ENCODE measurements at places on chromosomes 3 and 15.

DNA sequence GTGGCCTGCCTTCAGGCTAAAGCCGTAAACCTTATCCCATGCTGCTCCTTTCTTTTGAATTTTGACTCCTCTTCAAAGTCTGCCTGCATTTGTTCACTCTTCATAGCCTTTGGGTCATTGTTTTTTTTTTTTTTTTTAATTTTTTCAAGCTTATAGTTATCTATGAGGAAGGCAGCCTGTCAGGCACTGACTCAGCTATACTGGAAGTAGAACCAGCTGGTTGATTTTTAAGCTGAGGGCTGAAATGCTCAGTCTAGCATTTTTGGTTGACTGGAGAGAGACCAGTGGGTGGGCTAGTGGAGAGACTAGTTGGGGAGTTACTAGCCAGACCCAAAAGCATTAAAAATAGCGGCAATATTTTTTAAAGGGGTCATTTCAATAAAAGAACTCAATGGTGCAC lies 44.1 kb downstream of the C3orf20 start:
- DNase-seq: no peak

- no peak for DNase-seq
Observed at GRCh38 chr15:60275624-60276023, 122.2 kb downstream of the ANXA2 start.

DNA sequence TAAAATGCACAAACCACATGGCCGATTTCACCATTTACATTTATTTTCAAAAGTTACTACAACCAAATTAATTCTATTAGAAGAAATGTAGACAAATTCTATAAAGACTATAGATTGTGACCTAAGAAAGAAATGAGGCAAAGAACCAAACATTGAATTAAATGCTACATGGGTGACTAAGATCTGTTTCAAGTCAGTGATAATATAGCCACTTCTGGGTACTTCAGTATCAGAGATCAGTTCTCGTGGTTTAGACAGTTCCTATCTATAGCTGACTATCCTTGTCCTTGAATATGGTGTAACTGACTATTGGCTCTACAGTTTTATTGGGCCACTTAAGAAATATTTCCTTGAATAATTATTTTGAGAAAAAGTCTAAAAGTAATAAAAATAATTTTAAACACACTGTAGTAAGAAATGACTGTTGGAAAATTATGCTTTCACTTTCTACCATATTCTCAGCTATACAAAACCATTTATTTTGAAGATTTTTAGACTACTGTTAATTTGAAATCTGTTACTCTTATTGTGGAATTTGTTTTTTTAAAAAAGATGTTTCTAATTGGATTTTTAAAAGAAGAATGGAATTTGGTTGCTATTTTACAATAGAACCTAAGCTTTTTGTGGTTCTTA lies 14.1 kb downstream of the KCNMB3 start:
- no peak for DNase-seq

DNA sequence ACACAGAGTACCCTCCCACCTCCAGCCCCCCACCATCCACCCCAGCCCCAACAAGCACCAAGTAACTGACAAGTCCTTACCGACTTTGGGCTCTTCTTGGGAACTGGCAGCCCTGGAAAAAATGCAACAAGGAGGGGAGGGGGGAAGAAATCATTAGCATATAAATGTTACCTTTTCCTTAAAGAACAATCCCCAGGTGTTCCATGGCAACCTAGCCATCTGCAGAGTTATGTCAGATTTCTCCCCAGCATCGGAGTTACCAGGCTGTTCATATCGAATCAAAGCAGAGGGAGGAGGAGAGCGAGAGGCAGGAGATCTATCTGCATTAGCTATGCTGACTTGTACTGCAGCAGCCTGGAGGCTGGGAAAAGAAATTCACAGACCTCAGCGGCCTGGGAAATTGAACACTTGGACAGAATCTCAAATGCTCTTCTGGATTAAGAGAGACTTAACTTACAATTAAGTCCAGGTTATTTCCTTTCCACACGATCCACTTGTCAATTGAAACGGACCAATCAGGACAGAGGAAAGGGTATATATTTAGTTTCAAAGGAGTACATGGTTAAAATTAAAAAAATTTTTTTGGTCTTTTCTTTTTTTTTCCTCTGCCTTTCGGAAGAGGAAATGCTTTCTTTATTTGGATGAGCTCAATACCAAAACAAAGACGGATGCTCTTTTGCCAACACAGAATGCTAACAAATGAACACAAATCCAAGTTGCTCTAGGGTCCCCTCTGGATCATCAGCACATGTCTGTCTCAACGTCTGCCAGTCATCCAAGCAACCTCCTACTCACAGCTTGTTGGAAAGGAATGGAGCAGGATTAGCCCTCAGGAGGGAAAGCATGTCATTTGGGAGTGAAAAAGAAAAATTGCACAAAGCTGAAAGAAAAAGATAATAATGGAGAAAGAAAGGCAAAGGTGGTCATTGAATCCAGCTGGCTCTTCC lies 637.1 kb downstream of the MAGI1 start:
- no peak for DNase-seq

DNA sequence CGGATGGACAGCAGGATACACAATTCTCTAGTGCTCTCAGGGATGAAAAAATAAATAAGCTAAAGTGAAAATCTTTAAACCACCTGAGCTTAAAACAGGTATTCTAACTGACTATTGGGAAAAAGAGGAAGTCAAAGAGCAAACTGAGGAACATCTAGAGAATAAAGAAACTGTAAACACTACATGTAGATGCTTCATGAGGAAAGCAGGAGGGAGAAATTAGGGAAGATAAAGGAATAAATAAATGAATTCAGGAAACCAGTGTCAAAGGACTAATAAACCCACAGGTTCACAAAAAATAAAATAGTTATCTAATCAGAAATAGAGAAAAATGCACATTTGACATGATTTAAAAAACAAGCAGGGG lies 525 bp upstream of the MCCC1 start:
- DNase-seq: no peak

GRCh38 chr3:159252772-159253384 lies 451.0 kb downstream of the MFSD1 start:
- no peak for DNase-seq

DNA sequence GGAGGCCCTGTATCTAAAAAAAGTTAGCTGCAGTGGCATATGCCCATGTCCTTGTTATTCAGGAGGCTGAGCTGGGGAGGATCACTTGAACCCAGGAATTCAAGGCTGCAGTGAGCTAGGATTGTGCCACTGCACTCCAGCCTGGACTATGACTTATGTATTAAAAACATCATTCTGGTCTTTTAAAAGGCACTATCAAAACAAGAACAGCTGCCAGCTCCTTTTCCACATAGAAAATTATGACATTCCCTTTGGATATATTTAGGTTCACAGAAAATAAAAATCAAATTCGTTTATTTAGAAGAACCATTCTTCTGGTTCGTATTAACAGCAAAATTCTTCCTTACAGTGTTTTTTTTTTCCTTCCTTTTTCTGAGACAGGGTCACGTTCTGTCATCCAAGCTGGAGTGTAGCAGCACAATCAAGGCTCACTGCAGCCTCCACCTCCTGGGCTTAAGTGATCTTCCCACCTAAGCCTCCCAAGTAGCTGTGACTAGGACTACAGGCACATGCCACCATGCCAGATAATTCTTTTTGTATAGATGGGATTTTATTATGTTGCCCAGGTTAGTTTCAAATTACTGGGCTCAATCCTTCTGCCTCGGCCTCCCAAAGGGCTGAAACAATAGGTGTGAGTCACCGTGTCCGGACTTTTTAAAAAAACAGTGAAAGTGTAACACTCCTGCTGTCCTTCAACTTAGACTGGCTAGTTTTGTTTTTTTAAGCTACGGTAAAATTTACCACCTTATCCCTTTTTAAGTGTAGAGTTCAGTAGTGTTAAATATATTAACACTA lies 13.9 kb downstream of the ICE2 start:
- no peak for DNase-seq

Data from activated CD8-positive, alpha-beta memory T cell treated with anti-CD3 and anti-CD28 coated beads for 4 hours (primary cell).